ENCODE measurements at places on chromosomes 1 and 21. TPM values are rescaled to one million over a fixed set of nuclear protein-coding genes. Genes with fewer than 3 reads are reported as not detected.

GRCh38 chr1:183585038-183585437 lies 5.2 kb downstream of the NCF2 start:
- H3K27me3 ChIP-seq = no peaks in the 10 kb centered on the region
- peaks cover 45% of the 10 kb centered on the region for H3K4me1 ChIP-seq
- H3K27ac ChIP-seq = no peak overlapping the region
- DNase-seq = no peak
- H3K36me3 ChIP-seq = peaks cover 8% of the 10 kb centered on the region

DNA sequence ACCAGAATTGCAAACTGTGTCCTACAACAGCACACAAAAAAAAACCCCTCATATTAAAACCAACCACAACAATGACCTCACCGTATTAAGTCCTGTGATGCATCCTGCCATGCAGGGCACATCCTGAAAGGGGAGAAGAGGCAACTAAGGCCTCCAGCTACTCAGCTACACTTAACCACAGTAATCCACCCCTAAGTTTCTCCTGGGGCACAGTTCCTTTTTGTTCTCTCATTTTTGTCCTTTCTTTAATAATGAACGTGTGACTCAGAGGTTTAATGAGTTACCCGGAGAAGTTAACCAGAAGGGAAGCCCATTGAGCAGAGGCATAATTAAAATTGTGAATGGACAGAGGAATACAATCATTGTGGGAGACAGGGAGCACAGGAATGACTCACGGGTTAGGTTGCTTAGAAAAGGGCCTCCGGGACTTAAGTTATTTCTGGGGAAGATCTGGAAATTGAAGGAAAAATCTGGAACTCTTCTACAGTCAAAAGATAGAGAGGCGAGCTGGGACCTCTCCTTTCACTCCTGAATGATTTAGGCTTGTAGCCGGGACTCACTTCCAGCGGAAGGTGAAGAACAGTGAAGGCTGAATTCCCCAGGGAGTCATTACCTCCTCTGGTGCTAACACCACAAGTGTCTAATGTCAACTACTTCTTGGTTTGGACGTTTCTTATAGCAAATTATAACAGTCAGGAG lies 36.9 kb upstream of the HIVEP3 start:
- H3K36me3 ChIP-seq = no peaks in the 10 kb centered on the region
- H3K27me3 ChIP-seq = no peaks in the 10 kb centered on the region
- no peak overlapping the region for H3K27ac ChIP-seq
- no peak for DNase-seq
- no peak overlapping the region for H3K4me3 ChIP-seq

- H3K36me3 ChIP-seq = no peaks in the 10 kb centered on the region
- no peak for DNase-seq
- H3K27ac ChIP-seq = no peak overlapping the region
- H3K4me3 ChIP-seq = no peak overlapping the region
These were observed 1082.4 kb upstream of the B3GALT2 start for GRCh38 chr1:194268839-194269238.

DNA sequence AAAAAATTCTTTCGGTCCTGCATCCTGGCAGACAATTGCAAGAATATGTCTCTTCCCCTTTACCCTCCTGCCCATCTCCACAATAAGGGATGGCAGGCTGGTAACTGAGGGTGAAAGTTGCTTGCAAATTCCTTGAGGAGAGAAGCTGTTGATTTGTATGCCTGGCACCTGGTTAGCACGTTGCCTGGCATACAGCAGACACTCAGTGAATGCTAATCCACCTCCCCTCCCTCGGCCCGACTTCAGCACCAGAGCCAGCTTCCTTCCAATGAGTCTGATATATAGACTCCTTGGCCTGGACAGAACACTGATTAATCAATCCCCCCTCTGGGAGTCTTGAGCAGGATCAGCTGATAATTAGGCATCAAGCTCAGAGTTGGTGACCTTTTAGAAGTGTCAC lies 39.1 kb downstream of the KCNC4 start:
- H3K27me3 ChIP-seq = no peaks in the 10 kb centered on the region
- DNase-seq = no peak
- H3K4me3 ChIP-seq = no peak overlapping the region

DNA sequence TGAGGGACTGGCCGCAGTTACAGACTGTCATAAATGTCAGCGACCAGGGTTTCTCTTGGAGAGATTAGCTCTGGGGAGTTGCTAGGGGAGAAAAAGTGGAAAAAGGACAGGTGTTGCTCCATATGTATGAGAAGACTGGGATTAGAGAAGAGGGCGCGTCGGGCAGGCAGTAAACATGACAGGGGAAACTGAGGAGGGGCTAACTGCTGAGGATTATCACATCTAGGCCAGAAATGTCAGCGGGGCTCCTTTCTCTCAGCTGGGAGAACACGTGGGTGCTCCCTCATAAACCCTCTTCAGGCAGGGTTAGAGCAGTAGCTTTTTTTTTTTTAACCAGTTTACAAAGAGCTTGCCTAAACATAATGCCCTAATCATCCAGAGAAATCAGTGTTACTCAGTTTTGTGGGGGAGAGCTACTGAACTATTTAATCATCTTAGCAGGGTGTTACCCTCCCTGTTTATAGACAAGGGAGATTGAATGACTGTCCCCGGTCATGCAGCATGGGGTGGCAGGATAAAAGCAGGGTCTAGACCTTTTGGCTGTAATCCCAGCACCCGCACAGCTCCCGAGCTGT lies 35.2 kb downstream of the ELAPOR1 start:
- no peaks in the 10 kb centered on the region for H3K27me3 ChIP-seq
- no peak overlapping the region for H3K4me3 ChIP-seq
- DNase-seq = no peak
- no peaks in the 10 kb centered on the region for H3K36me3 ChIP-seq
- no peaks in the 10 kb centered on the region for H3K4me1 ChIP-seq

DNA sequence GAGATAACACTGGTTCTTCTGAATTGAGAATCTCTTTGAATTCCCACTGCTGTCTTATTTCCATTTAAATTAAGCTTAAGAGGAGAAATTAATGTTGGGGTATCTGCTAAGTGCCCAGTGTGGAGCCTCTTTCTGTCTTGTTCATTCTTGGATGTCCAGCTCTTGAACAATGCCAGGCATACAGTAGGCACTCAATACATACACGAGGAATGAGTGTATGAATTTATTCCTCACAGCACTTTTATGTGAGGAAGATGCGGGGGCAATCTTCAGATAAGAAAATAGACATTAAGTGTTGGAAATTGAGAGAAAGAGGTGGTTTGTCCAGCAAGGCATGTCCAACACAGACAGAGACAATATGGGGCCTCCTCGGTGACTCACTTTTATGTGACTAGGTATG lies 11.8 kb upstream of the ATF3 start:
- H3K4me1 ChIP-seq = peaks cover 9% of the 10 kb centered on the region
- no peaks in the 10 kb centered on the region for H3K27me3 ChIP-seq
- no peak overlapping the region for H3K4me3 ChIP-seq
- peak overlapping the region; percentile 76 for H3K27ac ChIP-seq
- no peaks in the 10 kb centered on the region for H3K36me3 ChIP-seq

- H3K4me1 ChIP-seq = no peaks in the 10 kb centered on the region
- peaks cover 15% of the 10 kb centered on the region for H3K36me3 ChIP-seq
- H3K27me3 ChIP-seq = peaks cover 5% of the 10 kb centered on the region
- no peak overlapping the region for H3K27ac ChIP-seq
- DNase-seq = no peak
These were observed 2.0 kb upstream of the TNFRSF25 start for GRCh38 chr1:6467744-6468688.

Gene CNIH3
- total RNA-seq = 2.1 TPM

Gene ST6GALNAC3
- 8.8 TPM for total RNA-seq

DNA sequence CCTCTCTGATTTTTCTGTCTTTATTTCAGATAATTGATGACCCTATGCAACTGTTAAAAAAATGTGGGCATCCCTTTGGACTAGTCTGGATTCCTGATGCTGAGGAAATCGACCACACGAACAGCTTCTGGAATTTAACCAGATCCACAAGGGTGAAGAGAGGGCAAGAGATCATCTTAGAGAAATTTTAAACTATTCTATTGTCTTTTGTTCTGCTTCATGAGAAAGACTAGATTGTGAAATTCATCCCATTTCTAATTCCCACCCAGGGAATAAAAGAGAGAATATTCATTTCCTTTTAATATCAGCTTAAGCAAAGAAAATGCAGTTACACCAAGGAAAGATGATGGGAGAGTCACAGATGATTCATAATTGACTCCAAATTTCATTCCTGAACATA lies 71.8 kb downstream of the DUSP10 start:
- no peaks in the 10 kb centered on the region for H3K4me1 ChIP-seq
- no peak for DNase-seq
- no peaks in the 10 kb centered on the region for H3K27me3 ChIP-seq
- no peak overlapping the region for H3K4me3 ChIP-seq
- H3K36me3 ChIP-seq = no peaks in the 10 kb centered on the region

Gene CASQ2
- total RNA-seq = 3.3 TPM

GRCh38 chr21:40383951-40384350 lies 463.0 kb downstream of the DSCAM start:
- H3K27me3 ChIP-seq = no peaks in the 10 kb centered on the region
- no peak for DNase-seq
- H3K4me1 ChIP-seq = peaks cover 6% of the 10 kb centered on the region
- H3K27ac ChIP-seq = no peak overlapping the region
- no peaks in the 10 kb centered on the region for H3K36me3 ChIP-seq

Gene CFAP410
- total RNA-seq = 20.3 TPM

Gene KIF14
- total RNA-seq = 0.44 TPM

GRCh38 chr21:19781881-19782652 lies 1216.1 kb upstream of the NCAM2 start:
- H3K4me1 ChIP-seq = no peaks in the 10 kb centered on the region
- H3K36me3 ChIP-seq = no peaks in the 10 kb centered on the region
- H3K27ac ChIP-seq = no peak overlapping the region
- no peak for DNase-seq
- H3K4me3 ChIP-seq = no peak overlapping the region

Gene SUSD4
- total RNA-seq = 3.7 TPM

- DNase-seq = peak; percentile 47
- no peaks in the 10 kb centered on the region for H3K36me3 ChIP-seq
- H3K27me3 ChIP-seq = no peaks in the 10 kb centered on the region
- no peak overlapping the region for H3K27ac ChIP-seq
- H3K4me3 ChIP-seq = no peak overlapping the region
- no peaks in the 10 kb centered on the region for H3K4me1 ChIP-seq
These were observed 98.5 kb downstream of the LMX1A start for GRCh38 chr1:165257969-165258459.

Data from lower lobe of right lung (tissue), 2 donors.